H1 (cell line): ENCODE measurements at places on chromosomes 3 and 15. TPM values are rescaled to one million over a fixed set of nuclear protein-coding genes. Genes with fewer than 3 reads are reported as not detected.

- no peak overlapping the region for H3K4me3 ChIP-seq
- peaks cover 30% of the 10 kb centered on the region for H3K4me1 ChIP-seq
- no peak overlapping the region for H3K27ac ChIP-seq
- no peaks in the 10 kb centered on the region for H3K27me3 ChIP-seq
Observed at GRCh38 chr15:31358163-31358562, 31.5 kb downstream of the KLF13 start.

SAMMSON gene
- not detected in 2 replicates for total RNA-seq

DNA sequence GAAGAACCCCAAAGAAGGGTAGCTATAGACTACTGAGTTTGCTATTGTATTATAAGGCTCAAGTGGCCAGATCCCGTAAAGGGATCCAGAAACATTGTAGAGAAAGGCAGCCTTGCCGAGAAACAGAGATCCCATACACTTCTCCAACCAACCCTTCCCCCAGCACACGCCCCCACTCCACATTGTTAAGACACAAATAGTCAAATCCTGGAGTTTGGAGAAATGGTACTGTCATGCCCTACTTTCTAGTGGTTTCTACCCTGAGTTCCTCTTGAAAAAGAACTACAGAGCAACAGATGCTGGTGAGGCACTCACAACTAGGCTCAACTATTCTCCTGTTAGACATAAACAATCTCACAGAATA, 33.2 kb downstream of the B4GALT4 start:
- no peak for DNase-seq
- no peaks in the 10 kb centered on the region for H3K27me3 ChIP-seq
- peaks cover 3% of the 10 kb centered on the region; the same call in 1 of the 2 replicates for H3K36me3 ChIP-seq
- no peak overlapping the region for H3K4me3 ChIP-seq
- H3K27ac ChIP-seq = no peak overlapping the region
- H3K4me1 ChIP-seq = no peaks in the 10 kb centered on the region

DNA sequence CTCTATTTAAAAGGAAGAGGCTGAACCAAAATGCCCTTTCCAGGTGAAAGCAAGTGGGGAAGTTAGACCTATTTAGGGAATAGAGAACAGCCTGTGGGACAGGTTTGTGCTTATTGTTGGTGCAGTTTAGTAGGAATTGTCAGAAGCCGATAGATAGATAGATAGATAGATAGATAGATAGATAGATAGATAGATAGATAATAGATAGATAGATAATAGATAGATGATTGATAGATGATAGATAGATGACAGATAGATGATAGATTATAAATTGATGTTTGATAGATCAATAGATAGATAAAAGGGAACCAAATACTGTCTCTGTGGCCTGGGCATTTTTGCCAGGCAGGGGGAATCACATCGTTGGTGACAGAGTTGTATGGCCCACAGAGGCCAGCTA, 42.5 kb downstream of the SH3GL3 start:
- no peak overlapping the region for H3K4me3 ChIP-seq
- H3K27me3 ChIP-seq = no peaks in the 10 kb centered on the region
- H3K36me3 ChIP-seq = no peaks in the 10 kb centered on the region
- DNase-seq = no peak
- no peaks in the 10 kb centered on the region for H3K4me1 ChIP-seq

GRCh38 chr3:12294885-12295580, 6.2 kb downstream of the PPARG start:
- no peak overlapping the region for H3K4me3 ChIP-seq
- H3K4me1 ChIP-seq = no peaks in the 10 kb centered on the region
- no peaks in the 10 kb centered on the region for H3K36me3 ChIP-seq

DNA sequence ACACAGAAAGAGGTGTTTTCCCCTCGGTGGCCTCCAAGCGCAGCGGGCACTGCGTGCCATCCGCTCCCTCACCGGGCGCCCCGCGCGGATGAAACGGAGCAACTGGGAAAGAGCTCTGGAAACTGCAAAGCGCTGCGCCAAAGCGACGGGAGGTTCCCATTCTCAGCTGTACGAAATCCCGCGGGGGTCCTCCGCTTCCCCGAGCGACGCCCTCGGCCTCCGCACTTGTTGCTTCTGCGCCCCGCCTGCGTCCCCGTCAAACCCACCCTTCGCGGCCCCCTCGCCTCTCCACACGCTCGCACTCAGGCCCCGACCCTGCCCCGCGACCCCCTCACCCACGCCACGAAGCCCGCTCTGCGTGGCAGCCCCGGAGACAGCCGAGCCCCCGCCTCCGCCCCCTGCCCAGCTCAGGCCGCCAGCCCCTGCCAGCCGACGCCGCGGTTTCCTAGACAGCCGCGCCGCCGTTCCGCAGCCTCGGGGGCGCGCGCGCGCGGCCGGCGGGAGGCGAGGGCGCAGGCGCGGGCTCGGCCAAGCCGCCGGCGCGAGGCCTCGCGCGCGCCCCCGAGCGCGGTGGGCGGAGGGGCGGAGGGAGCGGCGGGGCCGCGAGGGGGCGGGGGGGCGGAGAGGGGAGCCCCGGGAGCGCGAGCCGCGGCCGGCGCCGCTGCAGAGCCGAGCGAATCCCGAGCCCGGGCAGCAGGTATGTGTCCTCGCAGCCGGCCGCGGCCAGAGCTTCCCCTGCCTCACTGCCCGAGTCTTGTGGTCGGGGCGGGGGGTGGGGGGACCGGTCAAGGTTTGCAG, at the start of gene TMEM266:
Gene TMEM266, plus strand, starts transcription at position 666 of the 798 bp plus-strand sequence. CDS start 74,279 bp downstream, outside the sequence.
- no peaks in the 10 kb centered on the region for H3K27me3 ChIP-seq
- no peak within 1 kb of the TSS for H3K27ac ChIP-seq
- H3K4me3 ChIP-seq = peak within 1 kb of the TSS; percentile 86
- no peaks in the 10 kb centered on the region for H3K36me3 ChIP-seq
- H3K4me1 ChIP-seq = peaks cover 16% of the 10 kb centered on the region

DNA sequence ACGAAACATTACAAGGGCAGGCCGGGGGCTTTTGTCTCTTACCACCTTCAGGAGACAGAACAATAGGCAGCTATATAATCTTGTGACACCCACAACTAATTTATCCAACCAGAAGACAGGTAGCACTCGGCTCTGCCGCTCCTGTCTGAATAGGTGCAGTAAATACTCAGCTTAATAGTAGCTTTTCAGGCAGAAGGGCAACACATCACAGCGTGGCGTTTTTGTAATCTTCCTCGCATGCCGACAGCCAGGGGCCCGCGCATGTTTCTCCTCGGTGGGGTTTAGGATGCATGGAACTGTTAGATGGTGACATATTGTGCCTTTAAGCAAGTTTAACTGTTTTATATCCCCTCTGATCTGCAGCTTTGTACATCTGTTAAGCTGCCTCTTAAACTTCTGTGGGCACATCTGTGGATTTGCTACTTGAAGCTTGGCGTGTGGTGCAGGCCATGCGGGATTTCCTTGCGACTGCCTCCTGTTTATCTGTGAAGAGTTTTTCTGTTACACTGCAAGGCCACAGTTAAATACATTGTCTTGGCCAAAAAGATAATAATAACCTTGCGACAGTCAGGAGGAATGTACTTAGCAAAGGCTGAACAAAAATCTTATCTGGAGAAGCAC, 123.2 kb upstream of the BNIP2 start:
- no peaks in the 10 kb centered on the region for H3K36me3 ChIP-seq
- DNase-seq = no peak
- no peaks in the 10 kb centered on the region for H3K27me3 ChIP-seq
- H3K4me3 ChIP-seq = no peak overlapping the region
- H3K27ac ChIP-seq = no peak overlapping the region

ROPN1 gene
- total RNA-seq = 0.44 TPM in 1 of 2 replicates, not detected in the other

CA12 gene
- 4.9 and 5.8 TPM in 2 replicates for total RNA-seq
